Urinary bladder (tissue), 4 donors: ENCODE measurements at places on chromosomes 5 and 9. TPM values are rescaled to one million over a fixed set of nuclear protein-coding genes. Genes with fewer than 3 reads are reported as not detected.

- no peak for DNase-seq
Observed at GRCh38 chr9:20379804-20380225, 242.5 kb downstream of the MLLT3 start.

DNA sequence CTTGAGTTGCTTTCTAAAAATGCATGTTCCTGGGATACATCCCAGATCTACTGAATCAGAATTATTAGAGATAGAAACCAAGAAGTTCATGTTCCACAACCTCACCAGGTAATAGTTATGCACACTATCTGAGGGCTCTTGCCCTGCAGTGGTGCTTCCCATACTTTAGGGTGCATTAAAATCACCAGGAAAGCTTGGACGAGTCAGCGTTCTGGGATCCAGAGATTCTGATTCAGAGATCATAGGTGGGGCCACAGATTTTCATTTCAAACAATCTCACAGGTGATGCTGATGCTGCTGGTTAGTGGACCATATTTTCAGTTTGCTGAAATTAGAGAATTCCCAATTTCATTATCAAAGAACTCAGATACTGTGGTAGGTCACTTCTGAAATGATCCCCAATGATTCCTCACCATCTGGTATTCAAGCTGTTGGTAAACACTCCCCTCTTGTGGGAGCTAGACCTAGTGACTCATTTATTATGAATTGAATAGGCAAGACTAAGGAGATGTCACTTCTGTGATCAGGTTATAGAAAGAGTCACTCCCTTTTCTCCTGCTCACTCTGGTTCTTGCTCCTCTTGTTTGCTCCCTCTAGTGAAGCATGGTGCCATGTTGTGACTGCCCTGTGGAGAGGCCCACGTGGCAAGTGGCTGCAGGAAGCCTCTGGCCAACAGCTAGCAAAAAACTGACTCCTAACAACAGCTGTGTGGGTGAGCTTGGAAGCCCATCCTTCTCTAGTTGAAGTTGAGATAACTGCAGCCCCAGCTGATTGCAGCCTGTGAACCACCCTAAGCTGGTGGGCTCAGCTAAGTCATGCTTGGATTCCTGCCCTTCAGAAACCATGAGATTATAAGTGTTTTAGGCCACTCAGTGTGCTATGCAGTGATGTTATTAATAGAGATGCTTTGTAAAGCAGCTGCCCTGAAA lies 59.8 kb downstream of the SH3TC2 start:
- DNase-seq: no peak

DNA sequence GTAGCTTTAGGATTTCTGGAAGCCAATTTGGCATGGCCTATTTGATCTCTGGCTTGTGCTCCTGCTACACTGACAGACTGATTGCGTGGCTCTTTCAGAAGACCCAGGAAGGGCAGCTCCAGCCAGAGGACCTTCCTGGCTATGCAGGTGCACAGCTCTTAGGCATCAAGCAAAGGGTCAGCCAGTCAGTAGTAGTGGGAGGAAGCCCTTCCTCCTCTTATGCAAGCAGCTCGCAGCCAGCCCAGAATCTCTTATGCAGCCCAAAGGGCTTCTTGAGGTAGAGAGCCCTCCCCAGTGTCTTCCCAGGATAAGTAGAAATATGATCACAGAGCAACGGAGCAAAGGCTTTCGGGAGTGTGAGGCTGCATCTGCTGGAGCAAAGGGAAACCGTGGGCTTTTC lies 43.2 kb downstream of the SLC36A1 start:
- DNase-seq: no peak

GRCh38 chr5:17426104-17426749 lies 71.8 kb upstream of the TAF11L2 start:
- no peak for DNase-seq

Gene EIF4EBP3
- total RNA-seq: 0.69 TPM

Gene CCDC180
- total RNA-seq: 10.0 TPM

GRCh38 chr5:157215514-157216167 lies 35.0 kb downstream of the ITK start:
- DNase-seq: no peak

GRCh38 chr9:20303996-20304395 lies 318.3 kb downstream of the MLLT3 start:
- no peak for DNase-seq

Gene PCDHGC4
- 6.8 TPM for total RNA-seq

DNA sequence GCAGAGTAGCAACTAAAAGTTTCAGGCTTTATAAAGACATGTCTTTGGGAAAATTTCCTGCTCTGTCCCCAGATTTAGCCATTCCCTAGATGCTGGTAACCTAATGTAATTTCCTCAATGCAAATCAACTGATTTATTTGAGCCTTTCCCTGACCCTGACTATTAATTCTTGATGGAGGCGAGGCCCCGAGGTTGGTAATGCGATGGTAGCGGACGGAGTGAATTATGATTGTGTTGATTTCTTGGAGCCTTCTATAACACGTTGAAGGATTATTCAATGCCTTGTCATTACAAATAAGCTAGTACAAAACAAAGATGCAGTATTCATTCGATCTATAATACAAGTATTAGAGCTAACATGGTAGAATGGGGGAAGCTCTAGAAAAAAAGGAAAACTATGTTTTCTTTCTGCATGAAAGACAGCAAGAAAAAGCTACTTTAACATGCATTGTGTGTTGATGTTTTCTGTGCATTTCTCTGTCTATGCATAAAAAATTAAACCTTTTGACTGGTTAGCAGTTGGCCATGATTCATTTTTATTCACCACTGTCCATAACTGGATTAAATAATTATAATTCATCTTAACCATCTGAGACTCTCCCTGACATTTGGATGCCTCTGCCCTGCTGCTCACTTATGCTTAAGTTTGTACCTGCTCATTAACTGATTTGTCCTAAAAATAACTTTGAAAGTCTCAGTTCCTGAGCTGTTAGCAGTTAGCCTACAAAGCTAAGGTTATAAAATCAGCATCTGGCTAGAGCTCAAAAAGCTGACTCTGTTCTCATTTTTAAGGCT lies 490.2 kb upstream of the NUDT12 start:
- no peak for DNase-seq

DNA sequence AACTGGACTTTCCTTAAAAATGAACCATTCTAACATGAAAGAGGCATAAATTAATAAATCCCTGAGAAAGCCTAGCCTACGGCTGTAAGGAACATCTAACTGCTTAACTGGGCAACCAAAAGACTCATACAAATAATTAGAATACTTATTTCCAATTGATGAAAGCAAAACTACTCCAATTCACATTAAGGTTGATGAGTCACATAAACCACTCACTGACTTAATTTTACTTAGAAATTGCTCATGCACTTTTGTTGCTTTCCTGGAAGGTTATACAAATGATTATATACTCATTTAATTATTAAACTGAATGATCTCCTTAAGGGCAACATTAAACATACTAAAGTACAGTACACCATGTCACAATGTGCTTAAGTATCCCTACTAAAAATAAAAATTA lies 101.9 kb downstream of the NFIB start:
- no peak for DNase-seq

DNA sequence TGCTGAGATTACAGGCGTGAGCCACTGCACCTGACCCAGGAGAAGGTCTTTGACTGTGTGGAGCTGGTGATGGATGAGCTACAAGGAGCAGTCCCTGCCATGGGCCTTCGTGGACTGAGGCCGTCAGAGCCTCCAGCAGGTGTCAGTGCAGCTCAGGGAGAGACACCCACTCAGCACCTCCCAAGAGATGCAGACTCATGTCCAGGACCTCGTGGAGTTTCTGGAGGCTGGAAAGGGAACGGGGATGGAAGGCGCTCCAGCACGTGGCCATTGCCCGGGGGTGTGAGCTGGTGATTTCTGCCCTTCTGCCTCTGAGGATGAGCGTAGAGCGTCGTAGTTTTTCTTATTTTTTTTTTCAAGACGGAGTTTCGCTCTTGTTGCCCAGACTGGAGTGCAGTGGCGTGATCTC lies 9.5 kb downstream of the TOR4A start:
- DNase-seq: no peak
